ENCODE measurements at places on chromosomes 16 and 17.

DNA sequence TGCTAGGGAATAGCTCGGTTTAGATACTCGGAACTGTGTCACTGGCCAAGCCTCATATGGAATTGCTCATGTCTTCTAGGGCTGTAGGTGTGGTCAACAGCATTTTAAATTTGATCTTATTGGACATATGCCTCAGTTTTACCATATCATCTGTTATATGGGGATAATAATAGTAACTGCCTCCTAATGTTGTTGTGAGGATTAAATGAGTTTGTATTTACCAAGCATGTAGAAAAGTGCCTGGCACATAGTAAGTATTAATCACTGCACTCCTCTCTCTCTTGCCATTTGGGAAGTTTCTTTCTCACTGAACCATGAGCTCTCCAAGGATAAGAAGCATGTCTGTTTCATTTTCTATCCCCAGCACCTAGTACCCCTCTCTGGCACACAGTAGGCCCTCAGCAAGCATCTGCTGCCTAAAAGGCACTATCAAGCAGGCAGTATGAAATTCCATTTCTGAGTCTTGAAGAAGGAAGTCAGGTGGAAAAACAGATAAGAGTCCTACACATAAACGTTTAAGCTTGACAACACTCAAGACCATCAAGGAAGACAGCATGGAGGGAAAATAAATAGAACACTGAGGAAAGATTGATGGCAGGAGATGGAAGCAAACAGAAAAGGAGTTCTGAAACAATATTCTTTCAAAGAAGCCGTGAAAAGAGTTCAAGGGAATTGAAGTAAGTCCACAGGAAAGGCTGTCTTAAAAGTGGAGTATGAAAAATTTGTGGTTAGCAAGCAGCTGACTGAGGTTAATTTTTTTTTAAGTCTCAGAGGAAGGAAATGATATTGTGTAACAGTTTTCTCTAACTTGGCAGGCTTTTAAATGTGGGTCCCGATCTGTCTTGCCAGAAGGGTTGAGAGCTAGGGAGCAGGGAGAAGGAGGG lies 2.2 kb upstream of the ATP6V0A1 start:
- DNase-seq, result no peak

- DNase-seq, result no peak
These were observed 123.6 kb upstream of the MPHOSPH6 start for GRCh38 chr16:82293671-82294070.

GRCh38 chr17:50689956-50690886 lies 17.5 kb downstream of the ANKRD40 start:
- no peak for DNase-seq

GRCh38 chr17:19271780-19272357 lies 34.7 kb downstream of the EPN2 start:
- no peak for DNase-seq

DNA sequence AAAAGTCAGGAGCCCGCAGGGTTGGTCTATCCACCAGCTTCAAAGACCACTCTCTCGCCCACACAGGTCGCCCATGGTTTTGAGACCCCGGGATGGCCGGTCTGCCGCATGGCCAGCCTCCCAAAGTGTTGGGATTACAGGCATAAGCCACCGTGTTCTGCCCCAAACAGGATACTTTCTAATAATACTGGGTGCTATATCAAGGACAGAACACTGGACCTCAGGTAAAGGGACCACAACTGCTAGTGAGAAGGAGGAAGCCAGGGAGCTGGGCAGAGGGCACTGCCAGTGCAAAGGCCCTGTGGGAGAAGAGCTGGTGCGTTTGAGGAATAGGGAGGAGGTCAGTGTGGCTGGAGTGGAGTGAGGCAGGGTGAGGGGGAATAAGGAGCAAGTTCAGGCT lies 34.1 kb downstream of the IL21R start:
- DNase-seq, result no peak
